ENCODE measurements at places on chromosomes 6 and 20.

DNA sequence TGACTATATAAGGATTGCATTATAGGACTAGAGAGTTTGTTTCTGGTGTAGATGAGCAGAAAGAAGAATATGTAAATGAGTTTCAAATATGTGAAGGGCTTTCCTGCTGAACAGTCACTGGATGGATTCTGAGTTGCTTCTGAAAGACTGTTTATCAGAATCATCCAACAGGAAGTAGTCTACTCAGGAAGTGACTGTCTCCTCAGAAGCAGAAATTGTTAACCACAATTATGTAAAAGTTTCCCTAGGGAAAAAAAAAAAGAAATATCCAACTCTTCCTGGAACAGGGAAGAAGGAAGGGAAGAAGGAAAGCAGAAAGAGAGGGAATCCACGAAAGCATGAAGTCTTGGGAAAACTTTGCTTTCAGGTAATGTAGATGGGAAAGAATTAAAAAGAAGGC is 138.9 kb downstream of the TENT5A start:
- no peak for DNase-seq

DNA sequence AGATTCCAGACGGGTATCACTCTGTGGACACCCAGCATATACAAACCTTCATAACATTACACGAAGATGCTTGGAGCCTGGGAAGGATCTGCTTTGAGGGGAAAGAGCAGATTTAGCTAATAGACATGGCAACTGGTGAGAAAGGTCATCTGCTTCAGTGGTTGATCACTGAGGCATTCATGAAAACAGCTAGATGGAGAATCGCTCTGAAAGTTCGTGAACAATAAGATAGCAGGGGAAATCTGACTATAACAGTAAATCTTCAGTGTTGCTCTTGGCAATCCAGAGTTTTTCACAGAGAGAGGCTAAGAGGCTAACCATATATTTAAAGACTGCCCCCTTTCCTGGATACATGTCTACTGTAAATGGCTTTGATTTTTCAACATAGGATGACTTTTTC is 245.3 kb downstream of the FARS2 start:
- DNase-seq = no peak

DNA sequence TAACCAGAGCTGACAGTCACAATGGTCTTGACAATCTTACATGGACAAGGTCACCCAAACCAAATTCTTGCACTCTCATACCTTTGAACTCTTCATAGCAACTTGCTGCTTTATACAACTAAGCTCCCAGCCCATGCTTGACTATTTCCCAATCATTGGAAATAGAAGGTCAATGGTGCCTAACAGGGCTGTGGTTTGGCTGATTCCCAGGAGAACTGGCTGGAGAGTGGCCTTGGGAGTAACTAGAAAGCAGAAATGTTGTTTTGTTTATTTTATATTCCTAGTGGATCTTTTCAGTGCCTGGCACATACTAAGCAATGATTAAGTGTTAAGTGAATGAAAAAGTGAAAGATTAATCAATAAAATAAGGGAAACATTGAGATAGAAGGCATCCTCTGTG is 3.0 kb downstream of the SPINT4 start:
- no peak for DNase-seq

GRCh38 chr6:100435299-100435698 is 29.4 kb downstream of the SIM1 start:
- DNase-seq = no peak

DNA sequence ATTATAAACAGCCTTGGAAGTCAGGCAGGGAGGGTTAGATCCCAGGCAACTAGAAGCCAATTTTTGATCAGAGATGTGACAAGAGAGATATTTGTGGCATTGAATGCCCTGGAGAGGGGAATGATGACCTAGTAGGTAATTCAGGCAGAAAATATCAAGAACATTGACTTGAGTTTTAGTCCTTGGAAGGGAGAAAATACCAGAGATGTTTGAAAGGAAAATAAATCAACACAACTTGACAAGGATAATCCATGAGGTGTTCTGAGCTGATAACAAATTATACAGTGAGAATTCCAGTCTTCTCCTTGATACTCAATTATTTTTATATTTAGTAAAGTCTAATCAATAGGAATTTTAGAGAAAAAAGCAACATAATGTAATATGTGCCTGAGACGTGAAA is 10.6 kb upstream of the MARCKS start:
- no peak for DNase-seq

DNA sequence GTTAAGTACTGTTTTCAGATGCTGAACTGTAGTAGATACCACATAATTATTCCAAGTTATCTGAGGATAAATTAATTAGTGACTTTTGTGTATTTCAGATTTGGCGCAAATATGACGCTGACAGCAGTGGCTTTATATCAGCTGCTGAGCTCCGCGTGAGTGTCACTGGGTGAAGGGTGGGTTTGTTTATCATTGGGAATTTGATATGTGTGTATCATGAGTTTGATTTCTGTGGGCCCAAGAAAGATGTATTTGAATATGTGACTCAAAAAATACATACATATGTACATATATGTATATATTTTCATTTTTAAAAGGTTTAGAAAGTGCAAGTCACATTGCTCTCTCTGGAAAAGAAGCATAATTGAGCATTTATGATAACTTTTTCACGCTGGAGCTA is 17.4 kb downstream of the SCGN start:
- DNase-seq = no peak

GRCh38 chr6:89828988-89829471 is 650 bp upstream of the CASP8AP2 start:
- DNase-seq = peak; percentile 14

All from stimulated activated CD4-positive, alpha-beta T cell treated with anti-CD3 and anti-CD28 coated beads, Interleukin-4, amount 100 ng/mL, for 24 hours (primary cell).